GOT3 (cell line): ENCODE measurements at places on chromosomes 3 and 15.

GRCh38 chr3:196624907-196625306 lies 14.6 kb upstream of the NRROS start:
- no peak for DNase-seq

GRCh38 chr3:4906107-4906621 lies 73.1 kb upstream of the BHLHE40 start:
- DNase-seq = no peak

GRCh38 chr3:52399131-52399530 lies 45.8 kb downstream of the SEMA3G start:
- DNase-seq = no peak

- no peak for DNase-seq
Observed at GRCh38 chr3:176939022-176939817, 258.1 kb downstream of the TBL1XR1 start.

DNA sequence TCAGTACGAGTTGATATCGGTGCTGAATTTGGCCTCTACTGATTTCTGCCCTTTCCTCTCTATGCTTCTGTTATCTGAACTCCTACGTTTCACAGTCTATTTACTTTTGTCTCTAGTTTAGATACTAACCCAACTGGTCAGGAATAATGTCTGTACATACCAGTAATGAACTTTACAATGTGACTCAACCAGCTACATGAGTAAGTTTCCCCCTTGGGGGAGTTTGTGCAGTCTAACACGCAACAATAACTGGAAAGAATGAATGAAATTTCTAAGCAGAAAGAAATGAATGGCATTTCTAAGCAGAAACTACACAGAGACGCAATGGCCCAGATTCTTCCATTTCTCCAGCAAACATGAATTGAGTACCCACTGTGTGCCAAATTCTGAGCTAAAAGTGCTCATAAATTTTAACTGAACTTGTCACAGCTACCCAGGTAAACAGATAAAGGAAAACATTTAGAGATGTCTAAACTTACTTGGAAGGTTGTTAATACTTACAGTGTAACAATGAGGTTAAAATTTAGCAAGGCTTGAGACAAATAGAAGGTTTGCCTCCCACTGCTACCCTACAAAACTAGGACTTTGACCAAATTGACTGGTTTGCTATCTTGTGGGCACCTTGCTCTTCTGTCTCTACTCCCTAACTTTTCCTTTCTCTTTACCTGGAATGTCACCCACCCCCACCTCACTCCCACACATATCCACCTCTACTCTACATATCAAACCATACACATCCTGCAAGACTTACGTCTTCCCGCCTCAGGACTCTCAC lies 11.6 kb downstream of the UPK1B start:
- DNase-seq = no peak

DNA sequence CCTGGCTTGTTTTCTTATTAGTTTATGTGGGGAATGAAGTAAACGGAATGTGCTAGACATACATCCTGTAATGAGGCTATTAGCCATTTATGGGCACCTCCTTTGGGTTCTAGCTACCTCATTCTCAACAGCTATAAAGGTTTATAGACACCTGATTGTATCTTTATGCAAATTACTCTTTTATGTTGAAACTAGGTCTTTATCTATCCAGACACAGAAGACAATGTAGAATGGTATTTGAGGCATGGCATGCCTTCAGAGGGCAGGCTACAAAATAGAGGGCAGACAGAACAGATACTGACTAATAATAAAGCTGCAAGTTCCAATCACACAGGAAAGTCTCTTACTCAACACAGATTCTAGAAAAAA lies 27.1 kb downstream of the TBC1D2B start:
- DNase-seq = no peak

GRCh38 chr15:90691982-90692773 lies 25.0 kb upstream of the BLM start:
- DNase-seq = no peak

GRCh38 chr3:8353364-8353763 lies 148.3 kb upstream of the LMCD1 start:
- no peak for DNase-seq

DNA sequence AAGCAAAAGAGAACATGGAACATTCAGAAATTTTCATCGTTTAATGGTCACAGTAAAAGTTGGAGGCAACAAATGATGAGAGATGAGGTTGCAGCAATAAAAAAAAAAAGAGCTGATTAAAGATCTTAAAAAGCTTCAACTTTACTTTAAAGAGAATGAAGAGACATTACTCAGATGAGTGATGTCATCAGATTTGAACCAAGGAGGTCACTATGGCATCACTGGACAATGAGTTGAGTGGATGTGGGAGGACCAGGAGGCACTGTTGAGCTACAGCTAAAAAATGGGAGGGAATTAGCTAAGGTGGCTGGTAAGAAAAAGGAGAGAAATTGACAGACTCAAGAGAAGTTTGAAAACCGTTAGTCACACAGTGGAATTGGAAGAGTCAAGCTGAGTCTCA lies 138.4 kb downstream of the SST start:
- no peak for DNase-seq

DNA sequence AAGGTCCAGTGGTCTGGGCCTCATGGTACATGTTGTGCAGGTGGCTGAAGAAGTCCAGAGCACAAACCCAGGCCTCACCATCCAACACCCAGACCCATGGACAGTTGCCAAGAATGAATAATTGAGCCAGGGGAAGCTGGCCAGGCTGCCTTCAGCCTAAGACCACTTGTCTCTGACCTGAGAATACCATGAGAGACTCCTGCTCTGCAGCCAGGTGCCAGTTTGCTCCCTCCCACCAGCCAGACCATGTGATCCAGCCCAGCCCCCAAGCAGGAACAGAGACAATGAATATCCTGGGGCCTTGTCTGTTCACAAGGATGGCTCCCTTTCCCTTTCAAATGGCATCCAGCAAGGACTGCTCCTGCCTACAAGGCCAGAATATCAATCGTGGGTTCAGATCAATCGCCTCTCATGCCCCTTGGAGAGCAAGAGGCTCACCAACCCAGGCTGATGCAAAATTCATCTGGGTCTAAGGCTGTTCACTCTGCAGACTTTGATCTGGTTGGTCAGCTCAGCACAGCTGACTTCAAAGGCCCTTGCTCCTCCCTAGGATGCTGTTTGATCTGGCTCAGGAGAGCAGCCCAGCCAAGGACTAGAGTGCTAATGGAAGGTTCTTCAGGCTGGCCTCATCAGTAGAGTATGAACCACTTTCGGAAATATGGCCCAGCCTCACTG lies 13.4 kb downstream of the TRAIP start:
- no peak for DNase-seq

DNA sequence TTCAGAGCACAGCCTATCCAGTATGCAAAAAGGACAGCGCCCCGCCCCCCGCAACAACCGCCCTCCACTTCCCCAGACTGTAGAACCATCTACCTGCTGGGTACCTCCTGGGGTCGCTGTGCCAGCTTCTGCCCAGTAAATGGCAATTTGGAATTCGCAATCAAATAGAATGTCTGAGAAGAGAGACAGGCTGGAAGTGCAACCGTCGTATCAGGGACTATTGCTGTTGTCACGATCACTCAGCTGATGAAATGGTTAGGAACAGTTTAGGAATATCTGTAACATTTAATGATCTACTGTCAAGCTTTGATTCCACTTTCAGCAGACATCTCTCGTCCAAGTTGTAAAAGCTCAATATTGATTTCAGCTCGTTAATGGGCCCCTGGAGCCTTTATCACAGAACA lies 13.3 kb upstream of the PARL start:
- DNase-seq = no peak

DNA sequence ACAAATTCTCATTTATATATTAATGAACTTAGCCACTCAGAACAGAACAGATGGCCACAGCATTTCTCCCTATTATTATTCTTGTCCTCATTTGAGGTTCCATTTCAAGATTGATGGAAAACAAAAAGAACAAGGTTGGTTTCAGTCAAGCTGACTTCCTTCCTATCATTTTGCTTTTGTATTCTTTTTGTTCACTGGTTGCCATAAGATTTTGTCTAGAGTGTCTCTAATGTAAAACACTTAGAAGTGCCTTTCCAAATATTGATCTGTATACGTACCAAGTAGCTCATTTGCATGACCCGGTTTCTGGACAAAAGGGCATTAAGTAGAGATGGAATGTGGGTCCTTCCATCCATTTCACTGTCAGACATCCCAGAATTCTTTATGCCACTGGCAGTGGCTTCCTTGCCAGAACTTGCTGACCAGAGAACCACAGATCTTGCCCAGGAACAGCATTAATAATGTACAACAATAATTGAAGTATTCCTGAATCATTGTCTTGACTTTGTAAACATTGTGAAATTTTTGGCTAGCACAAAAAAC lies 63.8 kb downstream of the PEX5L start:
- no peak for DNase-seq

DNA sequence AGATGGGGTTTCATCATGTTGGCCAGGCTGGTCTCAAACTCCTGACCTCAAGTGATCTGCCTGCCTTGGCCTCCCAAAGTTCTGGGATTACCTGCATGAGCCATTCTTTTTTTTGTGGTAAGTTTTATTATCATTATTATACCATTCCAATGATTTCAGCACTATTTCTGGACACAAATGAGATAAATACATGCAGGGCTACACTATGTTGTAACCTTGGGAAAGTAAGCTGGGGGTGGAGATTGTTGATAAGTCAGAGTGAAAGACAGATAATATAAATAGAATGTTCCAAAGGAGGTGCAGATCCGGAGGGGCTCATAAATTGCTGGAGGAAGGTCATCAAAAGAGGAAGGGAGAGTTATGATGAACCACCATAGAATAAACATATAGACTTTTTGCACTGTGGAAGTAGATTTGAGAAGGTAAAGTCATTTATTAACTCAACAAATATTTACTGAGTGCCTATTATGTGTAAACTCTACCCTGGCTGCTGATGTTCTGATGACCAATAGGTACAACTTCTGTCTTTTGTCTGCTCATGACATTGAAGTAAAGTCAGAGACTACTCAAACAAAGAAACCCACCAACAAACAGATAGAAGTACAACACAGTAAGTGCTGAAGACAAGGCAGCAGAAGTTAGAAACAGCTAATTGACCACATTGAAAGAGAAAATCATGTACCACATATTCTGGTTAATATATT lies 478.9 kb upstream of the GOLIM4 start:
- DNase-seq = no peak

DNA sequence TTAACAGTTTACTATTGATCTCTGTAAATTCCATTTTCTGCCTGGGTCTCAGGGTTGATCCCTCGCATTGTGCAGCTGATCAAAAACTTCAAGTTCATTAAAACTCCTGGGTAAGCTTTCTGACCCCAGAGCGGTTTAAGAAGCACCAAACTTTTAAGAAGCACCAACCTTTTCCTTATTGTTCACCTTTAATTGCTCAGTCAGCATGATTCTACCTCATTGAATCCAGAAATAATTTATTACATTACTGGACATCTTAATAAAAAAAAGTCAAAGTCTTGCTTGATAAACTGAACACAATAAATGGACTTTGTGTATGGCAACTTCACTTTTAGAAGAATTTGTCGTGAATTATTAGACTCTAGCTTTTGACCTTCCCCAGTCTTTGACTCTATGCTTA lies 46.9 kb downstream of the HDGFL3 start:
- no peak for DNase-seq

GRCh38 chr15:84034578-84035398 lies 200.8 kb upstream of the GOLGA6L4 start:
- DNase-seq = no peak
